Occipital lobe (tissue), 3 donors: ENCODE measurements at places on chromosomes 13 and 19.
A peak's percentile ranks its signal among the peaks of the same experiment; 100 is the strongest.

DNA sequence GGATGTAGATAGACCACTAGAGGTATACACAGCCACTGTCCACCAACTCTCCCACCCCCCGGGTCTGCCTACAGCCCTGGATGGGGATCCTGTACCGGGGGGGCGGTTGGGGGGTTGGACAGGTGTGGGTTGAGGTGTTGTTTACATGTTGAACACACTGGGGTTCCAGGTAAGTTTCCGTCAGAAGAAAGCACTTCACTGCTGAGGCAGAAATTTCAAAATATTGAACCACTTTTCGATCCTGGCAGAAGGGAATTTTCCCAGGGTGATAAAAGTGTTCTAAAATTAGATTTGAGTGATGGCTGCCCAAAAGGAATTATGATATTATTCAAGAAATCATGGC lies 6.6 kb upstream of the CEACAM16 start:
- no peak for DNase-seq

GRCh38 chr19:50719566-50719965 lies at the start of gene SHANK1:
Gene SHANK1 (minus strand): TSS chr19:50719802. CDS start chr19:50716919, 2,883 bp downstream.
- no peak for DNase-seq

- DNase-seq: no peak
These were observed 316.6 kb downstream of the DCLK1 start for GRCh38 chr13:35814605-35815011.

GRCh38 chr13:32882691-32883090 lies 133.5 kb upstream of the KL start:
- no peak for DNase-seq

GRCh38 chr19:35540356-35540927 lies 5.0 kb upstream of the TMEM147 start:
- no peak for DNase-seq

GRCh38 chr13:107873926-107874325 lies 341.4 kb downstream of the LIG4 start:
- no peak for DNase-seq

- no peak for DNase-seq
These were observed 168.6 kb upstream of the RFC3 start for GRCh38 chr13:33649212-33649878.

GRCh38 chr13:50284540-50284939 lies 269.3 kb downstream of the KCNRG start:
- no peak for DNase-seq

- DNase-seq: no peak
These were observed at the start of gene GAMT for GRCh38 chr19:1401138-1401888. Gene GAMT (minus strand): TSS chr19:1401542. CDS start chr19:1401476, 66 bp downstream.

DNA sequence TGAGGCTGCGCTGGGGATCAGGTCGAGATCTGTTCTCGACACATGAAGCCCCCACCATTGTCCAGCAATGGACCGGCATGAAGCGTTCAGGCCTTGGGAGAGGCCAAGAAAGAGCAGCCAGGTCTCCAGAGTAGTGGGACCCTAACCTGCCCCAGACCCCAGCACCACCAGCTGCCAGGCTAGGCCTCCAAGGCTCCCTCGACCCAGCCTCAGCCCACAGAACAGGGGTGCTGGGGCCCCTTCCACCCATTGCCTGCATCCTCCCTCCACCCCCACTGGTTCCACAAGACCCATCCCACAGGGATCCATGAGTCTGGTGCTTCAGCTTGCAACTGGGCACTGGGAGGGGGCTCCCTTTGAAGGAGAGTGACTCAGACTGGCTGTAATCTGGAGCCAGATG lies 120.3 kb downstream of the TUBA3C start:
- no peak for DNase-seq

DNA sequence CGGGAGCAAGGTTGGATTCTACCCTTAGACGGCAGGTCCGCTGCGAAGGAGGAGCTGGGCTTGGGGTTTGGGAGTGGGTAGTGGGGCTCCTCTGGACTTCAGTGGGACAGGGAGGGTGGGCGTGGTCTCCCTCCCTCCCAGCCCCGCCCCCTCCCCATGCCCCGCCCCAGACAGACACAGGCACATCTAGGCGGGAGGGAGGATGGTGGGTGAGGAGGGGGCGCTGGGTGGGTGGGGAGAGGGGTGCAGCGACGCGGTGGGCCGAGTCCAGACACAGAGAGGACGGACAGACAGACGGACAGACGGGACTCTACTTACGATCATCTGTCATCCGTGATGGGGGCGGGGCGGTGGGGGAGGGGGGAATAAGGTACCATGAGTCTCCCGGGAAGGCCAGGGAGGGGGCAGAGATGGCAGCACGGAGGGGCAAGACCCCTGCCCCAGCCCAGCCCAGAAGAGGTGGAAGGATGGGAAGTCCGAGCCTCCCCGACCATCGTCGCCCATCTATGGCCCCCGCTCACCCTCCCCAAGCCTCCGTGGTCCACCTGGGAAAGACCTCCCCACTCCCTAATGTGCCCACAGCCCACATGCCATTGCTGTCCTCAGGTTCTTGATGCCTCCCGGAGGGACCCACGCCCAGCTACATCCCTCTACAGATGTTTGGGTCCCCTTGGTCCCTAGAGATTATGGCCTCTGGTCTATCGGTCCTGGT lies 64.8 kb downstream of the UNC13A start:
- DNase-seq: no peak

DNA sequence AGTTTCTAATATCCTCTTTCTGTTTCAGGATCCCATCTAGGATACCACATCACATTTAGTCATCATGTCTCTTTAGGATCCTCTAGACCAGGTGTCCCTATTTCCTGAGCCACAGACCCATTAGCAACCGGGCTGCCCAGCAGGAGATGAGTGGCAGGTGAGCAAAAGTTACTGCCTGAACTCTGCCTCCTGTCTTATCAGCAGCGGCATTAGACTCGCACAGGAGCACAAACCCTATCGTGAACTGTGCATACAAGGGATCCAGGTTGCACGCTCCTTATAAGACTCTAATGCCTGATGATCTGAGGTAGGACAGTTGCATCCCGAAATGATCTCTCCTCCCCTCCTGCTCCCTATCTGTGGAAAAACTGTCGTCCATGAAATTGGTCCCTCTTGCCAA lies 7.8 kb upstream of the CEBPG start:
- DNase-seq: no peak

DNA sequence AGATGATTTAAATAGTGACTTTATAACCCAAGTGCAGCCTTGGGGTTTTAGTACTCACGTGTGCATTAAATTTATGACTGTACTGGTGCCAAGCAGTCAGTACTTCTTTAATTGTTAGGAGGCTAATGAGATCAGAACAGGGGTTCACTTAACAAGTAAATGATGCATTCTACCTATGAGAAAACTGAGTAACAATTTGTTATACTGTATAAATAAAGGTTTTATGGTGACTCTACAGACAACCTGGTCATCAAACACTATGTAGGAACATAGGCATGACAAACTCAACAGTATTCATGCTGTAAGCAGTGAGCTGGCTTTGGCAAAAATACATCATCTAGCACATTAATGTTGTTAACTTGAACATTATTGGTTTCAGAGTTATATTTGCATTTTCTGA lies 75.6 kb downstream of the UBL3 start:
- no peak for DNase-seq

GRCh38 chr13:110138010-110138699 lies 168.8 kb downstream of the COL4A1 start:
- DNase-seq: peak; percentile 79

DNA sequence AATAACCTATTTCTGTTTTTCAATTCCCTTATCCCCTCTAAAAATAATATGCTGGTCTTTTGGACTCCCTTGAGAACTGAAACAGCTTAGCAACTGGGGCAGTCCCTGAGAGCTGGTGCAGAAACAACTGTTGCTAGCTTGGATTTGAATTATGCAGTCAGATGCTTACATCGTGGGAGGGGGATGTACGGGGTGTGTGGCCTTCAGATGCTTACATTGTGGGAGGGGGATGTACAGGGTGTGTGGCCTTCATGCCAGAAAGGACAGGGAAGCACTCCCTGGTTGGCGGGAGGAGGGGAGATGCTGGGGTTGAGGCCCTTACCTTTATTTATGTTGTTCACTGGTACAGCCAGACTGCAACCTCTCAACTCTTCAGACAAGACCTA lies 25.6 kb downstream of the LRCH1 start:
- DNase-seq: no peak

DNA sequence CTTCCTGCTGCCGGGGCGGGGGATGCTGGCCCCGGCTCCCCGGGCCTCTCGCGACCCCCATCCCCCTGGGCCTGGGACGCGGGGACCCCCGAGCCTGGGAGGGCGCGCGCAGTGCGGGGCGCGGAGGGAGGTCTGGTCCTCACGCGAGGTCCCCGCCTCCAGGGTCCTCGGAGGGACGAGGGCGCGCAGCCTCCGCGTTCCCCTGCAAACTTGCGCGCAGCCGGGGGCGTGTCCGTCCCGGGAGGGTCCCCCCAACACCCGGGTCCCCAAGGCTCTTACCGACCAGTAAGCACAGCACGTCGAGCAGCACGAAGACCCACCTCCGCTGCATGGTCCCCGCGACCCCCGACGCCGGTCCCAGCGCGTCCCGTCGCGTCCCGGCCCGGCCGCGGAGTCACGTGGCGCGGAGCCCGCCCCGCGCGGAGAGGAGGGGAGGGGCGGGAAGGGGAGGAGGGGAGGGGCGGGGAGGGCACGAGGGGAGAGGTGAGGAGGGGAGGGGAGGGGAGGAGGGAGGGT lies at the start of gene PLPP2:
Gene PLPP2 (minus strand): TSS at position 398 of the 516 bp plus-strand sequence. CDS start 67 bp downstream, at position 331.
- DNase-seq: no peak

DNA sequence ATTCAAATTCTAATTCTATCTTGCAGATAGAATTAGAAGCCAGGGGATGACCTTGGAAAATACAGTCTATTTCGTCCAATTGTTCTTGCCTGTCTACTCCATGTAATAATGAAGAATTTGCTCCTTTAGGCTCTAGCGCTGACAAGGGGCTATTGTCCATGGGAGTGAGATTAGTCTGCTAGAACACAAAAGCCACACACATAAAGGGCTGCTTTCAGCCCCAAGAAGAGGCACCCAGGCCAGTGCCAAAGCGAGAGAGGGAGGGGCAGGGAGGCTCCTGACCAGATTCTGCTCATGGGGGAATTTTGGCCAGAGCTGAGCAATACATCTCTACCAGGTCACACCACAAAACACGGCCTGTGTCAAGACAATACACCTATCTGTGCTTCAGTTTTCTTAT lies 1306.9 kb downstream of the UQCRFS1 start:
- DNase-seq: peak; percentile 44

DNA sequence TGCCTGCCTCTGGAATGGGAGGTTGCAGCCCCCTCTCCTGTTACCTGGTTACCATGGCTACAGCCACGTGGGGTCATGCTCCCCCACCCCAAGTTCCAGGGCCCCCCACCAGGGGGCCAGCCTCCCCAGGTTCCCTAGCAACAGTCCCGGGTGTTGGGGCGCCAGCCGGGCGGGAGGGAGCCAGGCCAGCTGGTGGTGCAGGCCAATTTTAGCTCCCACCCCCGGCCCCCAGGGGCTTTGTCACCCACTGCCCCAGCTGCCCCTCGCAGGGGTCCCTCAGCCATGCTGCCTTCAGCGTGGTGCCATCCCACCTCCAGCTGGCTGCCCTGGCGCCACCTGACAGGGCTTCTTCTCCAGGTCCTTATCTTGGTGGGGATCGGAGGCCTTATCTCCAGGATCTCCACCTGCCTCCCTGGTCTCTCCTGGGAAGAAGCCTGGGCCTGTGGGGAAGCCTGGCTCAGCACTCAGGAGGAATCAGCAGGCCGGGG lies 3.0 kb downstream of the MARK4 start:
- DNase-seq: no peak

GRCh38 chr19:19568802-19569756 lies 31.0 kb downstream of the CILP2 start:
- DNase-seq: no peak

DNA sequence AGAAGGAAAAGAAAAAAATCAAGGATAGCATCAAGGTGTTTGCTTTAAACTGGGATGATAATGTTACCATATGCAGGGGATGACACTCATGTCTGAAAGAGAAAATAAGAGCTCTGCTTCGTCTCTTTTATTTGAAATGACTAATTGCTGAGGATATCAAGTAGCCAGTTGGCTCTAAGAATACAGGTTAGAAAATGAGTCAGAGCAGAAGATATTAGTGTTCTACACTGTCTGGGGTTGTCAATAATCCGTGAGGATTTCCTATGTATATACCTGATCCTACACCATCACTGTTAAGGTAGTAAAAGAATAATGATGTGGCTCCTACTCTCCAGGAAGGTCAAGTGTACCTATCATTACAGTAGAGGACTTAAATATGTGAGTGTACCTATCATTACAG lies 562.5 kb downstream of the GPC6 start:
- DNase-seq: no peak

DNA sequence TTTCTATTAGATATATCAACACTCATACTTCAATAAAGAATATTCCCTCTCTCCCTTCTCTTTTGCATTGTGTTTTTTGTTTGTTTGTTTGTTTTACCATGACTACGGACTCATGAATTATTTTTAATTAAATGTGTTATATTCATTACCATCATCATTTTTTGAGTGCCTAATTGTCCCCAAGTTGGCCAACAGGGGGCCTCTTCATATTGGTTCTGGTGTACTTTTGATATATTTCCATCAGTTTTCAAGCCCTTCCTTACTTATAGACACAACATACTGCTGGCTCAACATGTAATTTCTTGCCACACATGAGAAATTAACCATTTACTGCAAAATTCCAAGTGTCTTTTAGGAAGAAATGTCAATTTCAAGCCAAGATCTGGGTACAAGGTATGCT lies 54.5 kb upstream of the GPC6 start:
- DNase-seq: no peak

DNA sequence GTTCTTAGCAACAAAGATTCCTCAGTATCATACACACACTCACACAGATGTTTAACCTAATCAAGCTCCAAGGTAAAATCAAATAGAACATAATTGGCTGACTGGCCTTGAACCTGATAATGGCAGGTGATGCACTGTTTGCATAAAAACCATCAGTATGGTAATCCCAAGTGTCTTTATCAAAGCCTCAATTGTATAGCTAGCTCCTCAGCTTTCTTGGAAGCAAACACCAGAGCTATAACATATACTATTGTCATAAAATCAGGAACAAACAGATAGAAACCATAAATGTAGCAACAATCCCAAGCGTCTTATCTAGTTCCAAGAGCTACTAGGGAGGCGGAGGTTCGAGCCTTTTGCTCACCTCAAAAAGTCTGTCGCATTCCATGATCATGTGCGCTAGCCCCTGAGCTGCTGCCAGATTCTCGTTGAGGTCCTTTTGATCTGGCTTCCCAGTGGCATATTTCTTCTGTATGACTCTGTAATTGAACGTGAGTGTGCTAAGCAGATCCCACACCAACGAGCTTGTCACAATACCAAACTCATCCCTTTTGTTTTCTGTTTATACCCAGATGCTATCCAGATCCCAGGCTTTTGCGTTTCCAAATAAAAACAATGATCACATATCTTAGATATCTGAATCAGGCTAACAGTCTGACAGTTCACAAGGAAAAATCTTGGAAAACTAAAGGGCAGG lies 95.3 kb downstream of the KL start:
- DNase-seq: no peak
